ENCODE measurements at places on chromosomes 7 and 10. TPM values are rescaled to one million over a fixed set of nuclear protein-coding genes. Genes with fewer than 3 reads are reported as not detected.

PLPP4 gene
- total RNA-seq, result 0.38 TPM

ARMS2 gene
- not detected for total RNA-seq

GPR15LG gene
- total RNA-seq, result not detected

DNA sequence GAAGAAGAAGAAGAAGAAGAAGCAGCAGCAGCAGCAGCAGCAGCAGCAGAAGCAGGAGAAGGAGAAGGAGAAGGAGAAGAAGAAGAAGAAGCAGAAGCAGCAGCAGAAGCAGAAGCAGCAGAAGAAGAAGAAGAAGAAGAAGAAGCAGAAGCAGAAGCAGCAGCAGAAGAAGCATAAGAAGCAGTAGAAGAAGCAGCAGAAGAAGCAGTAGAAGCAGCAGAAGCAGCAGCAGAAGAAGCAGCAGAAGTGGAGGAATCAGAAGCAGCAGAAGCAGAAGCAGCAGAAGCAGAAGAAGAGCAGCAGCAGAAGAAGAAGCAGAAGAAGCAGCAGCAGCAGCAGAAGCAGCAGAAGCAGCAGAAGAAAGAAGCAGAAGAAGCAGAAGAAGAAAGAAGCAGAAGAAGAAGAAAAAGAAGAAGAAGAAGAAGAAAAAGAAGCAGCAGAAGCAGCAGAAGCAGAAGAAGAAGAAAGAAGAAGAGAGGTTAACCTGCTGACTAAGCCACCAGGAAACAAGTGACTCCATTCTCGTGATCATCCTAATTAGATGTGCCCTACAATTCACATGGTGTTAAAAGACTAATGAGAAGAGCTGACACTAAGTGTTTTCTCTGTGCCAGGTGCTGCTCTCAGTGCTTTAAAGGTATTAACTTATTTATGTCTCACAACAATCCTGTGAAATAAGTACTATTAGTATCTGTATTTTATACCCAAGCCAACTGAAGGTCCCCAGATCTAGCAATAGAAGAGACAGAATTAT lies 11.6 kb downstream of the CDNF start:
- no peaks in the 10 kb centered on the region for H3K27me3 ChIP-seq
- H3K27ac ChIP-seq, result no peak overlapping the region
- H3K4me3 ChIP-seq, result no peak overlapping the region
- DNase-seq, result no peak

DNA sequence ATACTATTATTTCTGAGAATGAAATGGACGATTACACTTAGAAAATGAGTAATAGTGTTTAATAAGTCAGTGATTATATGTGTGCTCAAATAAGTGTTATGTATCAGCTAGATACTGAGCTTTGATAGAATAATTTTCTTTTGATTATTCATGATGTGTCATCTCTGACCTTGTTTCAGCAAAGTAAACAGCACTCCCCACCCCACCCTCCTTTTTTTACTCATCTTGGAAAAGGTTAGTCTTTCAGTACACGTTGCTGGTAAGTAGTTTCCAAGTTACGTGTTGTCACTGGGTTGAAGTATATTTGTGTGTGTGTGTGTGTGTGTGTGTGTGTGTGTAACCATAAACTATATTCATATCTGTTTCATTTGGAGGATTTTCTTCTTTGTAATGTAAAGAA lies 84.1 kb downstream of the GNAI1 start:
- no peak overlapping the region for H3K27ac ChIP-seq
- DNase-seq, result no peak

- DNase-seq, result no peak
- H3K4me3 ChIP-seq, result no peak overlapping the region
- no peak overlapping the region for H3K27ac ChIP-seq
- H3K27me3 ChIP-seq, result no peaks in the 10 kb centered on the region
- H3K36me3 ChIP-seq, result no peaks in the 10 kb centered on the region
- H3K4me1 ChIP-seq, result no peaks in the 10 kb centered on the region
These were observed 152.6 kb upstream of the RNF32 start for GRCh38 chr7:156487811-156488533.

DNA sequence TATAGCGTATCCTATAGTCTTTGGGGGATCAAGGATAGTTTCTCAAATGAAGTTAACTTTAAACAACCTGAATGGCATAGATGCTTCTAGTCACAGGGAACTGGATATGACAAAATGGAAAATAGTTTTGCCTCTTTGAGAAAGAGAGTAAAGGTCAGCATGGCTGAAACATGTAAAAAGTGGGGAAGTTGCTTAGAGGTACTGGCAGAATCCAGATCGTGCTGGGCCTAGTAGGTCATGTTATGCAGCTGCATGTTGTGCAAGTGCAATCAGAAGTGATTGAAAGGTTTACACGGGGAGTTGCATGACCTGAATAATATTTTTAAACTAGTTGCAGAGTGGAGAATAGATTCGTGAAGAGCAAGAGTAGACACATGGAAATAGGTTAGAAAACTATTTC lies 201.1 kb upstream of the HDAC9 start:
- H3K4me3 ChIP-seq, result no peak overlapping the region
- H3K27ac ChIP-seq, result no peak overlapping the region
- H3K4me1 ChIP-seq, result no peaks in the 10 kb centered on the region
- no peak for DNase-seq
- H3K27me3 ChIP-seq, result no peaks in the 10 kb centered on the region
- H3K36me3 ChIP-seq, result no peaks in the 10 kb centered on the region

DNA sequence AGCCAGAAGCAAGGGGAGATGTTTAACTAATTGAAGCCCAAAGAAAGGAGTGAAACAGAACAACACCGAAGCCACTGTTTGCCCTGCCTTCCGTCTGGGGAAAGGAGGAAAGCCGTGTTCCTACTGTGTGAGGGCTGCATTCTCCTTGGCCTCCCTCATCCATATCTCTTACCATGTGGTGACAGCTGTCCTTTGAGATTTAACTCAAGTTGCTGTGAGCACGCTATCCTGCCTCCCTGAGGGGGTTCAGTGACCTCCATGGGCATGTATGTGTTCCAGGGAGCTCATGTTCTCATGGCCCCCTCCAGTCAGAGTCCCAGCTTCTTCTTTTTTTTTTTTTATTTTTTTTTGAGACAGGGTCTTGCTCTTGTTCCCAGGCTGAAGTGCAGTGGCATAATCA lies 26.2 kb upstream of the CRHR2 start:
- DNase-seq, result no peak
- H3K4me1 ChIP-seq, result no peaks in the 10 kb centered on the region
- H3K36me3 ChIP-seq, result no peaks in the 10 kb centered on the region
- H3K27ac ChIP-seq, result no peak overlapping the region
- H3K4me3 ChIP-seq, result no peak overlapping the region
- no peaks in the 10 kb centered on the region for H3K27me3 ChIP-seq

DNA sequence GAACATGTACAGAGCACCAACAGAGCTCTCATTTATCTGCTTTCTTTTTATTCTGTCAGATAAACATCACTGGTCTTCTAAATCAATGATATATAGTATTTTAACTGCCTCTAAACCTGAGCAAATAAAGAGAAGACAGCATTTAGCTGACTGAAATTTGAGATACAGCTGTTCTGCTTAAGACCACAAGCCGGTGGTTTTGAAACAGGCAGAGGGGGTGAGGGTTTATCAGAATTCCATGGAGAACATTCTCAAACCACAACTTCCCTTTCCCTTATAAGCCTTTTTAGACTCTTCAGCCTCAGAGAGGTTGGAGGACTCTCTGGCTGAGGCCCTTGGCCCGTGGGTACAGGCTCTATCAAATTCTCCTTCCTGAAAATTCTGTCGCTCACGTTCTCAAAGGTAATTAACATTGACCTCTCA lies 87.4 kb upstream of the RSU1 start:
- no peaks in the 10 kb centered on the region for H3K36me3 ChIP-seq
- no peaks in the 10 kb centered on the region for H3K4me1 ChIP-seq
- no peaks in the 10 kb centered on the region for H3K27me3 ChIP-seq
- DNase-seq, result no peak
- no peak overlapping the region for H3K27ac ChIP-seq

DNA sequence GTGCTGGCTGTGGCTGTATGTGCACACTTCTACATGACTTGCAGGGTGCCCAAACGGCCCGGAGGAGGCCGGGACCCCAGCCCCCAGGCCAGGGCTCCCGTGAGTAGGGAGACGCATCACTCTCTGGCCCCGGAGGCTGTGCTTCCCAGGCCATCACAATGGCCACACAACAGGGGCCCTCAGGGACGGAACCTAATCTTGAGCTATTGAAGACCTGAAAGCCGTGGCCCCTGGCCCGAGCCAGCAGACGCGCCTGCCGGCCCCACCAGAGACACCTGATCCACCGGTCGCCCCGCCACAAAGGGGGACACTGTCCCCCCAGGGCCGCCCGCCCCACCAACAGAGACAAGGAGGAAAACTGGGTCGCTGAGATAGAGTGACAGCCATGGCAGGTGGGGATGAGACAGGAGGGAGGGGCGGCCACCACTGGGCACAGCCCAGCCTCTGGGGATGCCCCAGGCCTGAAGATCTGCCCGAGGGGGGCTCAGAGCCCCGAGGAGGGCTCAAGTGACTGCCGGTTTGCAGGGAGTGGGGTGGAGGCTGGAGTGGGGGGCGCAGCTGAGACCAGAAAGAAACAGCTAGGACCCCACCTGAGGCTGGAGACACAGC lies 10.2 kb upstream of the LFNG start:
- no peaks in the 10 kb centered on the region for H3K36me3 ChIP-seq
- DNase-seq, result no peak
- H3K4me1 ChIP-seq, result peaks cover 52% of the 10 kb centered on the region

DNA sequence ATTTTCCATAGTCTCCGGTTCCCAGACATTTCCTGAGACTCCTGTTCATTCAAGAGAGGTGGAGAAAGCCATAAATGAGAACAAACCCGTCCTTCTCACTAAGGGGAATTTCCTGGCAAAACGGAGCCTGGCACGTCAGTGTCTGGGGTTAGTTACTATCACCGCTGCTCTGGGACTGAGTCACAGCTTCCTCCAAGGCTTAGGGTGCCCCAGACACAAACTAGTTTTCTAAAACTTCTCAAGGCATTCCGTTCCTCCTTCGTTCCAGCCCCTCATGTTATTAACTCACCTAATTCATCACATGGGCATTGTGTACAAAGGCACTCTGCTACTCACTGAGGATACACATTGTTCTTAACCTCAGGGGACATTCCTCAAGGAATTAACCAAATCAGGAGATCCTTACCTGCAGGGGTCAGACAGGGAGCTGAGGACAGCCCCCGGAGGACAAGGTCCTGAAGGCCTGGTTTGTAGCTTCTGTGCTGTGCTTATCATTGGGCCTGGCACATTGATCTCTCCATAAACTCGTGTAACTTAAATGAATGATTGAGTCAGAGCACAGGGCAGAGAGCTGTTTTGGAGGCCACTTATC lies 103.0 kb upstream of the KLF6 start:
- DNase-seq, result no peak
- no peaks in the 10 kb centered on the region for H3K27me3 ChIP-seq
- H3K4me3 ChIP-seq, result no peak overlapping the region
- H3K27ac ChIP-seq, result peak overlapping the region; percentile 67
- H3K4me1 ChIP-seq, result peaks cover 18% of the 10 kb centered on the region
- no peaks in the 10 kb centered on the region for H3K36me3 ChIP-seq

GRCh38 chr7:135717693-135718092 lies 10.3 kb downstream of the SLC13A4 start:
- no peaks in the 10 kb centered on the region for H3K4me1 ChIP-seq
- H3K27ac ChIP-seq, result no peak overlapping the region
- no peak overlapping the region for H3K4me3 ChIP-seq
- no peaks in the 10 kb centered on the region for H3K27me3 ChIP-seq
- DNase-seq, result no peak

DNA sequence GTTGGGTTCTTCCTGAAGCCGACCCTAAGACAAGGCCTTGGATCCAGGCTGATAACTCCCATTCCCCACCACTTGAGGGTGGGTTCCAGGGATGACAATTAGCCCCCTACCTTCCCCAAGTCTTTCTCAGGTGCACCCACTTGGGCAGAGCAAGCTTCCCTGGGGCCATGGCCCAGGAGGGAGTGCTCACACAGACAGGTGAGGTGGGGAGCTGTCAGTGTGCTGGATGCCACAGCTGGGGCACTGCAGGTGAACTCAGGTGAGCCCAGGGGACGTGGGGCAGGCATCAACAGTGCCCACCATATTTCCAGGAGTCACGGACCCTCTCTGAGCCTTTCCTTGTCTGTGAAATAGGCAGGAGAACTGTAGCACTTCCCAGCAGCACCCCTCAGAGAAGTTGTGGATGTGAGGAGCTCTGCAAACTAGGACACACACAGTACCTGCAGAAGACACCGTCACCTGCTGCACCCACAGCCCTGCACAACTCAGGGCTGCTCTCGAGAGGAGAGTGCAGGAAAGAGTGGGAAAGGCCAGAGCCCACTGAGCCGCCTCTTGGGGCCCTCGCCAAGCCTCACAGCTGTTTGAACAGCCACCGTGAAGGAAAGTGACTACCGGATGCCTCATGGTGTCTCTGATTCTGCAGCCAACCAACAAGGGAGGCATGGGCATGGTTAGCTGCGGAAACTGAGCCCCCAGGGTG lies 17.9 kb downstream of the SH3PXD2A start:
- no peaks in the 10 kb centered on the region for H3K27me3 ChIP-seq
- no peaks in the 10 kb centered on the region for H3K36me3 ChIP-seq
- H3K4me3 ChIP-seq, result no peak overlapping the region

DNA sequence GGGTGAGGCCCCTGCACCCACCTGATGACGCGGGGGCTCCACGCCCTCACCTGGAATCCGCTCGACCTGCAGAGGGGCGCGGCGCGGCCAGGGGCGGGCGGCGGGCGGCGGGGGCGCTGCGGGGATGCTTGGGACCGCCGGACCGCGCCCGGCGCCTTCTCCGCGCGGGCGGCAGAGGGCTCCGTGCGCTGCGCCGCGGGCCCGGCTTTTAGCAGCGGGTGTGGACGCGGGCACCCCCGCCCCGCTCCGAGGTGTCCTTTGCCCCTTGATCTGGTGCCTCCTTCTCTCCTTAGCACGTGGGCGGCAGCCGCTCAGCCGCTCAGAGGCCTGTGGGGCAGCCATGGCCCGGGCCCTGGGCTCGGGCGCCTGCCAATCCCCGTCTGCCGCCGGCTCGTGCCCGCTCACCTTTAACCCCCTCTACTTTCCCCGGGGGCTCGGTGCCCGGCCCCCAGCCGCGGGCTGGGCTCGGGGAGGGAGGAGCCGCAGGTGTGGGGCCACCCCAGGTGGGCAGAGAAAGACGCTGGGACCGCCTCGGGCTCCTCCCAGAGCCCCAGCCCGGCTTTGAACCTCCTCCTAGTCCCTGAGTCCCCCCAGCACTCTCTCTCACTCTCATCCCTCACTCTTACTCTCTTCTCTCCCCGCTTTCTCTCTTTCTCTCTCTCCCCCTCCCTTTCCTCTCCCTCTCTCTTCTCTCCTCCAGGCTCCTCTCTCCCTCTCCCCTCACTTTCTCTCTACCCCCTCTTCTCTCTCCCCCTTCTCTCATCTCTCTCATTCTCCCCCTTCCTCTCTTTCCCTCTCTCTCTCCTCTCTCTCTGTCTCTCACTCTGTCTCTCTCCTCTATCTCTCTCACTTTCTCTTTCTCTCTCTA lies 19.7 kb upstream of the VPS37D start:
- H3K27ac ChIP-seq, result no peak overlapping the region
- no peak for DNase-seq
- peaks cover 3% of the 10 kb centered on the region for H3K4me1 ChIP-seq
- H3K27me3 ChIP-seq, result peaks cover 30% of the 10 kb centered on the region
